ENCODE measurements at places on chromosomes 2 and 18.

GRCh38 chr2:105784589-105784988 lies 39.9 kb downstream of the NCK2 start:
- no peak for DNase-seq

GRCh38 chr2:210667711-210668110 lies 111.3 kb downstream of the CPS1 start:
- no peak for DNase-seq

- DNase-seq: no peak
Observed at GRCh38 chr2:176111309-176111663, 4.2 kb downstream of the HOXD11 start.

DNA sequence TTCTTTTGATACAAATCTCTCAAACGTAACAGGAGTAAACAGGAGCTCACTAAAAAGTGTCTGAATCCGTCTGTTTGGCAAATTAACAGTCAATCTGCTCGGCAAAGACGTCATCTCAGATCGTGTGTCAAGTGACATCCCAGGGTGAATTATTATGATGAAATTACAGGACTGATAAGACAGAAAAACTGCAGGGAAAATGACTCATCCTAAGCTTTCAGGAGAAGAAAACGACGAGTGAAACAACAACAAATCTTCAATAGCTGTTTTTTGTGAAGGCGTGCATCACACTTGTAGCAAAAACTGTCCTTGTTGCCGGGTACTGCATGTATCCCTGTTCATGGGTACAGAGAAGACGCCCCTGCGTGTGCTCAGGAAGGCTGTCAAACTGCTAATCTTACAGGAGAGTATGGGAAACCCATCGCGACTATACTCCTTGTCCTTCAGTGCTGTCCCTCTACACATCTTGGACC lies 24.9 kb downstream of the EPB41L3 start:
- DNase-seq: no peak

GRCh38 chr2:85457877-85458316 lies 39.4 kb downstream of the SH2D6 start:
- DNase-seq: no peak

DNA sequence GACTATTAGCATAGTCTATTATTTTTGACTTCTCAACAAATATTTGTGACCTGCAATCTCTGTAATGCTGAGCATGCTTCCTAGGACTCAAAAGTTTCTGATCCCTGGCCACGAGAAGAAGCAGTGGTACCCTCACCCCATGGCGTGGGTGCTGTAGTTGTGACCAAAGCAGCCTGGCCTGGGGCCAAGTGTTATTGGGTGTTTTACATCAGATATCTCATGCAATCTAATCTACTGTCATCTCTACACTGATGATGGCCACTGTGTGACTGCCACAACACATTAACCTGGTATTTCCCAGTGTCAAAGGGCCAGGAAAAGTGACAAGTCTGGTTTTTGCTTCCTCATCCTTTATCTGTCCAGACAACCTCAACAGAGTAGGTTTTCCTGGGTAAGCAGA lies 80.8 kb upstream of the WIPF1 start:
- DNase-seq: no peak

- no peak for DNase-seq
Observed at GRCh38 chr2:134823832-134824231, 14.6 kb upstream of the ACMSD start.

GRCh38 chr18:63247926-63248325 lies 71.6 kb downstream of the BCL2 start:
- no peak for DNase-seq

DNA sequence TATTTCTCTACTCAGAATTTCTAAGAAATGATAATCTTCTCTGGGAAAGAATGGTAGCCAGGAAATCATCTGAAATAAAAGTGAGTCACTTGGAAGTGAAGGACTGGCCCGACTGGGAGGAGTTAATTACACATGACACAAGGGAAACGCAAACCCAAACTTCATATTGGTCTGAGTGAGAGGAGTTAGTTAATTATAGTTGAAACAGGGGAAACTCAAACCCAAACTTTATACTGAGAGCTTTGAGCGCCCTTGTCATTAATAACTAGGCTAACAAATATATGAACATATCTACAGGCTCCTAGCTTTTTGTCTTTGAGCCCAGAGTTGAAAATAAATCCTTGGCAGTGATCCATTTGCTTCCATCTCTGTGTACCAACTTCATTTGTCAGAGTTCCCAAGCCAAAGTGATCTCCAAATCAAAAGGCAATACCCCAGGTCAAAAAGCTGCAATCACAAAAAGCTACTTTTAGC lies 187.8 kb upstream of the COL3A1 start:
- no peak for DNase-seq

DNA sequence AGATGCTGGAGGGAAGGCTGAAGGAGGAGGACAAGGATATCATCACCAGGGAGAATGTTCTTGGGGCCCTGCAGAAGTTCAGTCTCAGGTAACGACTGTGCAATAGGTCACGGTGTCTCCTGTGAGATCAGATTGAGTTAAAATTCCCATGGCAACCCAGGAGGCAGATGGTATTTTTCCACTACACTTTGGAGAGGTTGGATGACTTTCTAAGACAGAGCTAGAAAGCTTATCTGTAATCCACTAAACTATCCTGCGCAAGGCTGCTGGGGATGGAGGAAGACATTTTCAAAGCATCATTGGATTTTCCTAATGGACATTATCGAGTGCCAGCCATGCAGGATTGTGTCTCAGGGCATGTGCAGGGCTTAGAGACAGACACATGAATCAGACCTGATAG lies 74.6 kb downstream of the ARMC9 start:
- DNase-seq: no peak

GRCh38 chr2:73561422-73561821 lies 80.8 kb downstream of the NAT8 start:
- no peak for DNase-seq

DNA sequence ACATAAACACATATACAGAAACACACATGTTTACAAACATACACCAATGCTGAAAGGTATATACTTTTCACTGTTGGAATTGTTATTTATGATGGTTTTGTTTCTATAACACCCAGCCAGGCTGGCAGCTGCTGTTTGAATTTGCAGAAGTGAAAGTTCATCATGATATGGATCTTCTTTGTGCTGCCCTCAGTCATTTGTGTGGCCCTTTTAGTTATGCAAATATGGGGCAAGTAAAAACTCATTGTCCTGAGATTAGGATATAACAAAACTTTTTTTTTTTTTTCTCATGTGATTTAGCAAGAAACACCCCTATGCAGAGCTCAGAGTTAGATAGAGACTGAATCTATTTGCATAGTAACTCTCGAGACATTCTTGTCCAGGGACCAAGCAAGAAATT lies 714.1 kb downstream of the KCNJ3 start:
- DNase-seq: no peak

DNA sequence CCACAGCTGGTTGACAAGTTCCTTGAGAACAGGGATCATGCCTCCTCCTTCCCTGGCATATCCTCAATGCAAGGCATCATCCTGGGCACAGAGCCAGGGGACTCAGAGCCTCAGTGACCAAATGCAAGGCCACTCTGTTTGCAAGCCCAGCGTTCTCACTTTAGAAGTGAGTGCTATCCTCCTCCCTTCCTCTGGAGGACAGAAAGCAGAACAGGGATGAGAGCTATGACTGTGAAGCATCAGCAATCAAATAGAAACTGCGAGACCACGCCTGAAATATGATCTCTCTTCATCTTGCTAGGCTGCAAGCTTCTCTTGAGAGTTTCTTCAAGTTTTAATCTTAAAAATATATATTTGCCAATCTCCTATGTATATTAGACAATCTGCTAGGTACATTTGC lies 119.8 kb downstream of the LRATD1 start:
- no peak for DNase-seq

DNA sequence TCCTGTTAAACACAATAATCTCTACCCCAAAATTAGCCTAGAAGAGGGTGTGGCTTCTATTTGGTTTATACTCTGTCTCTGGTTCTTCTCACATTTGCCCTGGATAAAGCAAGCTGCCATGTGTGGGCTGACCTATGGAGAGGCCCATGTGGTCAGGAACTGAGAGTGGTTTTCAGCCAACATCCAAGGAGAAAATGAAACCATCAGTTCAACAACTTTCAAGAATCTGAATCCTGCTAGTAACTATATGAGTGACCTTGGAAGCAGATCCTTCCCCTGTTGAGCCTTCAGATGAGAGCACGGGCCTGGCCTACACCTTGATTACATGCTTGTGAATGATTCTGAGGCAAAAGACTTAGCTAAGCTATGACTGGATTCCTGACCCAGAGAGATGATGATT lies 11.5 kb upstream of the TRIB2 start:
- no peak for DNase-seq

GRCh38 chr2:170313347-170313991 lies 135.5 kb downstream of the MYO3B start:
- DNase-seq: no peak

DNA sequence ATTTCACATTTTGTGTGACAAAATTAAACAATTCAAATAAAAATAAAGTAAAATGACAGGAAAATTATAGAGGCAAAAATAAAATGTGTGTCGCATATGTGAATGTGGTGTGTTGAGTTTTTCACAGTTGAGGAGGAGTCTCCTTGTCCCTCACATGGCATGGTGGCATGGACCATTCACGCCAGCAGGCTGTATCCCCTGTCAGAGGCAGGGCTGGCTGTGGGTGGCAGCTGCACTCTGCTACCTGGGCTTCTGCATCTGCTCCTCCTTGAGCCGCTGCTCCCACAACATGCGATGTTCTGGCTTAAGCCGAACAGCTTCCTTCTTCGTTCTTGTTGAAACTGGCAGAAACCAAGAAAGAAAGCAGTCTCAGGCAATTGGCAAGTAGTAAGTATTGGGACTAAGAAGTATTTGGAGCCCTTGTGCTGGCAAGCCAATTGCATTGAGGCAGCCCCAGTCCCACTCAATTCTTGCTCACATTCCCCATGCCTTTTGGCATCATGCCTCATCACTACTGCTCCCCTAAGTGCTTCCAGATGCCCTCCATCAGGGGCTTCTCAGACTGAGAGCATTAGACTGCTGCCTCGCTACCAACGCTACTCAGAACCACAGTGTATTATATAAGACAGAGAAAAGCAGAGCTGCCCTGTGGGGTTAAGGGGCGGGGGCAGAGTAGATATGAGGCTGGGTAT lies 177.9 kb upstream of the NABP1 start:
- no peak for DNase-seq

GRCh38 chr2:174634130-174635014 lies 36.8 kb upstream of the WIPF1 start:
- peak; percentile 67 for DNase-seq

DNA sequence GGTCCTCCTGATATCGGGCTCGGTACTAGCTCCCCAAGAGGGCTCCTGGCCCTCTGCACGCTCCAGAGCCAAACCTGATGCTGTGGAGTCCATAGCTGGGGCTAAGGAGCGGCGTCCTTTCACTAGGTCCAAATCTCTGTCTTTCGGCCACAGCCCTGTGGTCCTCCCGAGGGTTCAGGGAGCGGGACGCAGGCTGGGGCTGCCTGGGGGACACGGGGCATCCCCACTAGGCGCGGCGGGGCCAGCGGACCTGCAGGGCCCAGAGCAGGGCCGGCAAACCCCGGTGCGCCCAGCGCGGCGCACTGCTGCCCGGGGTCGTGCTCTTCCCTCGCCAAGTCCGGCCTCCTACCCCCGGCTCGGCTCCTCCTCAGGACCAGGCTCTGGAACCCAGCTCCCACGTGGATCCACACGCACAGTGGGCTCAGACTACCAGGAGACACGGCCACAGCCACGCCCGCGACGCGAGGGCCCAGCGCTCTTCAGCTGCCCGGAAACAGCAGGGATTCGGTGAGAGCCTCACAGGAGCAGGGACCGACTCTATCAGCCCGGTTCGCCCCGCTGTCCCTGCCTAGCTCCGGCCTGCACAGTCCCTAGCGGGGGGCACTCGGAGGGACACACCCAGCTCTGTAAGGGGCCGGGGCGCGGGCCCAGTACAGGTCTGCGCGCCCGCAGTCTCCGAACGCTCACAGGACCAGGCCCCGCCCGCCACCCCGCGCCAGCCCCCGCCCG lies 593 bp downstream of the ZNF514 start:
- no peak for DNase-seq

DNA sequence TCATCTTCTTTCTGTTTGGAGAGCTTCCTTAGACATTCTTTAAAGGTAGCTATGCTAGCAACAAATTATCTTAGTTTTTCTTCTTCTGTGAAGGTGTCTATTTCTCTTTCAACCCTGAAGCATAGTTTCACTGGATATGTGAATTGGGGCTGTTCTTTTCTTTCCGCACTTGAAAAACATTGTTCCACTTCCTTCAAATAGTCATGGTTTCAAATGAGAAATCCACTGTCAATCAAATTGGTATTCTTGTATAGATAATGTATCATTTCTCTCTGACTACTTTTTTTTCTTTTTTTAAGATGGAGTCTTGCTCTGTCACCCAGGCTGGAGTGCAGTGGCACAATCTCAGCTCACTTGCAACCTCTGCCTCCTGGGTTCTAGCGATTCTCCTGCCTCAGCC lies 254.0 kb downstream of the ANAPC1 start:
- DNase-seq: no peak

- DNase-seq: no peak
Observed at GRCh38 chr2:41364842-41365241, 683.0 kb upstream of the PKDCC start.

DNA sequence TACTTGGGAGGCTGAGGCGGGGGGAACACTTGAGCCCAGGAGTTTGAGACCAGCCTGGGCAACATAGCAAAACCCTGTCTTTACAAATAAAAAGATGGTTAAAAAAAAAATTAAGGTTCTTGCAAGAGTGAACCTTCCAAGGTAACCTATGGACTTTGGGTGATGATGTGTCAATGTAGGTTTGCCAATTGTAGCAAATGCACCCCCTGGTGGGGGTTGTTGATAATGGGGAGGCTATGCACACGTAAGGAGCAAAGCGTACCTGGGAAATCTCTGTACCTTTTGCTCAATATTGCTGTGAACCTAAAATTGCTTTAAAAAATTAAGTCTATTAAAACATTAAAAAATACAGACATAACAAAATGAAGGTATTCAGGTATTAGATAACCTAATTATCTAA lies 70.4 kb downstream of the CWC22 start:
- DNase-seq: no peak

GRCh38 chr2:72097276-72097675 lies 50.4 kb downstream of the CYP26B1 start:
- no peak for DNase-seq

GRCh38 chr2:128533101-128533500 lies 214.4 kb upstream of the HS6ST1 start:
- DNase-seq: no peak

GRCh38 chr2:201358684-201359083 lies 1.5 kb upstream of the FLACC1 start:
- DNase-seq: no peak

- no peak for DNase-seq
Observed at GRCh38 chr2:6932828-6933227, 15.6 kb downstream of the RNF144A start.

Data from CD4-positive, alpha-beta T cell treated with Interleukin-6 at 100 ng/mL for 8 hours (primary cell).